ENCODE measurements at places on chromosomes 4 and X.

DNA sequence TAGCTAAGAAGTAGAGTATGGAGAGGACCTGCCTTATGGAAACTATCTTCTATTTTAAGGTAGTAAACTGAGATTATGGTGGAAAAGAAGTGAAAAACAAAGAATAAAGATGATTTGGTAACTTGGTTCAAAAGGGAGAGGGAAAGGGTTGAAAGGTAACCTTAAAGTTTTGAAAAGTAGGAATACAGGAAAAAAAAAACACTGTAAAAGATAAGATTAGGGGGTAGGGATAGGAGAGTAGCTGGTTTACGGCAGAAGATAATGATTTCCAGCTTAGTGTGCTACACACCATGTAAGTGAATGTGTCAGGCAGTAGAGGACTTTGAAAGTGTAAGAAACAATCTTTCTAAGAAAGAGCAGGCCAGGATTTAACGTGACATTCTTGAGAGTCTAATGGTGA, 35.3 kb downstream of the FAM13A start:
- no peak for DNase-seq

GRCh38 chrX:38513112-38513742, 48.1 kb upstream of the TSPAN7 start:
- no peak for DNase-seq

- DNase-seq: no peak
These were observed 566.2 kb downstream of the DACH2 start for GRCh38 chrX:86714441-86714840.

DNA sequence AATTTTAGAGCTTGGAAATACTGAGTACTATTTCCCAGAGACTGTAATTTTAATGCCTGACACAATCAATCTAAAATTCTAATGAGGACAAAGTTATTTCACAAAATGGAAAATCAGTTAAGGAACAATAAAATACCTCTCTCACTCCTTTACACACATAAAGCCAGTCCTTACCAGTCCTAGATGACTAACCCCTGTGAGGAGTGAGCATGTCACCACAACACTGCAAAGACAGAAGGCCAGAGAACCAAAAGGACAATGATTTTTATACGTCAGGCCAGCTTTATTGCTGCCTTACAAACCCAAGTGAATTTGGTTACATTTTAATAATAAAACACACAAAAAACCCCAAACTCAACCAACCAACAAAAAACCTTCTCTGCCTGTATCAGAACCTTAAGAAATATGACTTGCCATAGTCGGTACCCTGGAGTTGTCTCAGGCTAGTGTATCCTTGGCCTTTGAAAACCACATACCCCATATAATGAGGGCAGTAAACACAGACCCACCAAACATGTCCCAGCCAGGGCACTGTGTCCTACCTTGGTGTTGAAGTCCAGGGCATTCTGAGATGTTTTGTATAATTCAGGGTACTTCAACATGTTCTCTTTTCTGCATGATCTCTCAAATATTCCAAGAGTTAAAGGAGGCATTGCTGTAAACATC, 57.6 kb downstream of the SHISA3 start:
- DNase-seq: no peak

DNA sequence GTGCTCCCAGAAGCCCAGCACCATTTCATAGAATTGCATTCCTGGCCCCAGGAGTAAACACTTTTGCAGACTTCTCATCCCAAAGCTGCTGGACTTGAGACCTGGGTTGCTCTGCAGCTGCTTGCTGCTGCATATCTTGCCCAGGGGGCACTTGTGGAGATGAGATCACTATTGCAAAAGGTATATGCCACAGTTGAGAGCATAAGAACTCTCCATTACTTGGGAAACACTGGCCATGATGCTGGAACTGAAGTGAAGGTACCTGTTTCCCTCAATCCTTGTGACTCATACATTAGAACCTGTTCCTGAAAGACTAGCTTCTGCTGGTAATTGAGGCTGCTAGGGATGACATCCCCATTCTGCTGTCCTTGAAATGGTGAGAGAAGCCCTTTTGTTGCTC, 43.1 kb upstream of the WDR1 start:
- no peak for DNase-seq

All from T-helper 1 cell (primary cell).